ENCODE measurements at places on chromosomes 1 and 21.
A peak's percentile ranks its signal among the peaks of the same experiment; 100 is the strongest.

DNA sequence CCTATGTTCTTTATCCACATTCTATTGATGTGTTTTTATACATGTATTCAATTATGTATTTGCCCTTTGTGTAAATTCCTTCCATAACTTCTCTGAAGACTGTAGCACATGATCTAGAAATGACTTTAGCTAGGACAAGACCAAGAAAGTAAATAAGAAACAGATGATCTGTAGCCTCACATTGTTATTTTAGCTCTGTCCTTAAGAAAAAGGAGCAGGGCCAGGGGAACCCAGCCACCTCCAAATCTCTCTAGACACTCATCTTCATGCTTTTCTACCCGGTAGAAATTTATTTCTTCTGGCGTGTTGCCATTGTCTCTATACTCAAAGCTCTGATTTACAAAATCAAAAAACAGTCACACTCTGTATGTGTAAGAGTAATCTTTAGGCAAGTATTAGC lies 27.1 kb downstream of the CDC7 start:
- DNase-seq: no peak

GRCh38 chr1:66478116-66478515 lies 55.8 kb upstream of the SGIP1 start:
- DNase-seq: no peak

- peak; percentile 86 for DNase-seq
These were observed 34.4 kb downstream of the COL18A1 start for GRCh38 chr21:45439161-45439872.

- DNase-seq: peak; percentile 99
These were observed 14.8 kb upstream of the BTG2 start for GRCh38 chr1:203290261-203291089.

GRCh38 chr1:147722124-147722523 lies 38.3 kb downstream of the GJA5 start:
- no peak for DNase-seq

DNA sequence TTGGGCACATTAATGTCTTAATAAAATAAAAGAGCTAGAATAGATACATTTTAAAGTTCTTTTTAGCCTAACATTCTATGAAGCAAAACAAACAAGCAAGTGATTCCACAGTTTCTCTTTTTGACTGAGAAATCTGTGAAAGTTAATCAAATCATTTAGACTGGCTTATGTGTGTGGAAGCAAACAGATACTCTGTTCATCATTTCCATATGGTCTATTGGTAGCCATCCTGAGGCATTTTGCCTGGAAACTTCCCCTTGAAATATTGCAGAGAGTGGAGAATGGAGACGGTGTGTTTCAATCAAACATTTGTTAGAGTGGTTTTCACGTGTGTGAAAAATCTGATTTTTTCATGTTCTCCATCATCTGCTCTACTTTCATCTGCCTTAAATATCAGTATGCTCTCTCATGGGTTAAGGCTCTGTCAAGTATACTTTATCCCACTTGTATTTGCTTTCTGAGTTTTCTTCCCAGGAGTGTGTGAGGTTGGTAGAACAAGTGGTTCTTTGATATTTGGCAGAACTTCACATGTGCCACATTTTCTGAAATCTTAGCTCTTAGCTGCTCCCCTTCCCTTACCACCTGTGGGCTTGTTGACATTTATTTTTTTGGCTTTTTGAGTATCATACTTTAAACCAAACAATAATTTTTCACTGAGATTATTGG lies 139.1 kb upstream of the PTGFR start:
- no peak for DNase-seq

DNA sequence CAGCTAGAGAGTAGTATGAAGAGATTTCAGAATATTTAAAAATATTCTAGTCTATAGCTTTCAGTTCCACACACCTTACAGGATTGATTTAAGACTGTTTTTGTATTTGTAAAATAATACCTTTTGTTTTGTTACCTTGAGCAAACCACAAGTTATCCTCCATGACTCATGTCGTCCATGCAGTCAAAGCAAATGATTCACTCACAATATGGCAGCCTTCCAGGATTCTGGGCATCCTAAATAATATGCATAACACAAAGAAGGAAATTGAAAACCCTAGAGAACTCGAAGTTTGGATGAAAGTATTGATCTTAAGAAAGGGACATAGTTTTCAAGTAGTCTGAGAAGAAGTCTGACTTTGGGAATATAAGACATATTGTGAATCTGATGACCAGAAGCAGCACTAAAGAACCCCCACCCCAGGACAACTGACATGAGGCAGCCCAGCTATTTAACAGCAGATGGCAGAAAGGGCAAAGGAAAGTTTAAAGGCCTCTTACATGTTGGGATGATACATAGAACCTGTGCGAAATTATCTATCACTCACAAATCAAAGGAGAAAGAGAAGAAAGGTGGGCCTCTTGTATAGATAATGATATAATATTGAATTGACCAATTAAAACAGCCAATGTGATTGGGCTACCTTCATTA lies 857.9 kb downstream of the BRINP3 start:
- DNase-seq: no peak

- DNase-seq: no peak
These were observed 189.7 kb downstream of the KCNH1 start for GRCh38 chr1:210944252-210944651.

DNA sequence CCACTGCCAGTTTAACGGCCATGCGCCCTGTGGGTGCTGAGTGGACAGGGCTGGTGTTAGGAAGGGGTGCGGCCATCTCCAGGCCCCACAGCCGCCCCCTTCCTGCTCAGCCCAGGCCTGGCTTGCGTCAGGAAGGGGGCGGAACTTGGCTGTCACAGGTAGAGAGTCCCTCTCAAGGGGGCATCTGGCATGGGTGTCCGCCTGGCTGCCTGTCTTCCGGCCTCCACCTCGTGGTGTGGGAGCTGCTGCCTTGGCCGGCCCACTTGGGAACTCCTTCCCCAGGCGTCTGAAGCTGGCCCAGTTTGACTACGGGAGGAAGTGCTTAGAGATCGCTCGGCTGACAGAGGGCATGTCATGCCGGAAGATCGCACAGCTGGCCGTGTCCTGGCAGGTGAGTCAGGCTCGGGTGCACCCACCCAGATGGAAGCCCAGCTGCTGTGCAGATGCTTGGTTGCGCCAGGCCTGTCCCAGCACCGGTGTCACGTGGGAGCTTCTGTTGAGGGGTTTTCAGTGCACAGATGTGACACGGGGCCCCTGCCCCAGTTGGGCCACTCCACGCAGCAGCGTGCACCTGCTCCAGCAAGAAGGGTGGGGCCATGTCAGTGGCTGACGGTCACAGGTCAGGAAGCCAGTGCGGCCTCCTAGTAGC lies 9.1 kb upstream of the ATAD3B start:
- DNase-seq: no peak

DNA sequence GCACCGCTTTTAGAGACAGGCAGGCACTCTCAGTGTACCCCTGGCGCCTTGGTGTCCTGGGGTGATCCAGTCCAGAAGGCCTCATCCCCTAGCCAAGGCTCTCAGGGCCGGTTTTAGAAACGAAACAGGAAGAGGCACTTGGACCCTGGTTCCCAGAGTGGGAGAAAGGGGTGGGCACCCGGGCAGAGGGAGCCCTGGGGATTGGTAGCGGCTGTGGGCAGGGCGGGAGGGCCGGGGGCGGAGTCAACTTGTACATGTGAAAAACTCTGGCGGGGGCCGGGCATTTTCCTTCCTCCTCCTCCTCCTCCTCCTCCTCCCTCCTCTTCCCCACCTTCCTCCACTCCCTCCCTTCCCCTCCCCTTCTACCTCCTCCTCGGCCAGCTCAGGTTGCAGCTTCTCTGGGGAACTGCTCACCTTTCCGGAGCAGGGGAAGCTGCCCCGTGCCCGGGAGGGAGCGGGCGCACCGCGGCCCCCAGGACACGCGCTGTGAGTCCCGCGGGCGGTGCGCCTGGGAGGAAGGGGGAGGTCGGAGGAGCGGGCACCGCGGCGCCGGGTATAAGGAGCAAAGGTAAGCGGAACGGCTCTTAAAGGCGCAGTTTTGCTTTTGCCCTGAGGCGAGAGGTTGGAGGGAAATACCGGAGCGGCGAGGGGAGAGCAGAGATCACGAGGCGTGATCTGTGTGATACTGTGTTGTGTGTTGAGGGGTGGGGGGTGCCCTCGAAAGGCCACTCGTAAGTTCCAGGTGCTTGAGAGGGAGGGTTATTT lies at the start of gene CDK18:
Gene CDK18, plus strand, starts transcription at position 359 of the 765 bp plus-strand sequence. CDS start 18,499 bp downstream, outside the sequence.
- DNase-seq: peak; percentile 50

GRCh38 chr1:42014823-42015222 lies 96.1 kb upstream of the HIVEP3 start:
- DNase-seq: no peak

- DNase-seq: no peak
These were observed 415.6 kb downstream of the SMYD3 start for GRCh38 chr1:246091477-246091876.

DNA sequence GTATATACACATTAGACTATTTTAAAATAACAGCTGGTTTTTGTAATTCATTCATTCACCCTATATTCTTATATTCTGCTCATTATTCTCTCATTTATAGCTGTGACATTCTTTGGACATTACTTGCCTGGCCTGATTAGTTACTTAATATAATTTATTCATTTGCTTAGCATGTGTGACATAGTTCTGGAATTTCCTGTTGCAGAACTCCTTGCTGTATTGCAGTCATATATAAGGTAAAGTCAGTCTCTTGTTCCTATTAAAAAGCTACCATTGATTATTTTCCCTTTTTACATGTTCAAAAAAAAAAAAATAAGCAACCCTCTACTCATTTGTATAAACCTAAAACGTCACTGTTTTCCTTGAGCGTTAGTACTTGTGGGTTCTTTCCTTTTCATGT lies 23.9 kb downstream of the GNAT2 start:
- DNase-seq: no peak

DNA sequence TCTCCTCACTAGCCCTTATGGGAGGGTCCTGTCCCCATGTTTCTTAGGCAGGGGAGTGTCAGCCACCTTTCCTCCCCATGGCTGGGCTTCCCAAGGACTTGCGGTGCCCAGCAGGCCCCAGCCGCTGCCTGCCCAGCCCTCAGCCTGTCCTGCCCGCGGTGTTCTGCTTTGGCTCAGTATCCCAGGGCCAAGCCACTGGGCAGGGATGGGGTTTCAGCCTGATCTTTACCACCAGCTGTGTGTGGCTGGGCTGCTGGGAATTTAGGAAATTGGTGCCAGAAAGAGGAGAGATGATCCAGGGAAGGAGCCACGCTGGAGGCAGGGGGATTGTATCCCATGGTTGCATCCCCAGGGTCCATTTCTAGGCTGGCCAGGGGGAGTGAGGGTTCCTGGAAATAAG lies 6.9 kb upstream of the IGFN1 start:
- DNase-seq: no peak

DNA sequence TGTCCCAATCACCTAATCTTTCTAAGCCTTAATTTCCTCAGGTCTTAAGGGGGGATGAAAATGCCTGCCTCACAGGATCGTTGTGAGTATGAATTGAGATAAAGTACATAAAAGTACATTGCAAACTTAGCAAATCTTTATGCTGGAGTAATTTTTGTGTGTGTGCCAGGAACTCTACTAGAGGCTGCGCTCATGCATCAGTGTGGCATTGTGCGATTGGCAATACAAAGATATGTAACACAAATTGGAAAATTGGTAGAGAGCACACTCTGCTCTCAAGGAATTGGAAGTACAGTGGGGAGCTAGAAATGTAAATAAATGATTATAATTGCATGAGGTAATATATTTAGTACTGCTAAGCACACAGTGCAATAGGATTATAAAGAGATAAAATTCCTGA lies 398.3 kb downstream of the DUSP10 start:
- DNase-seq: no peak

DNA sequence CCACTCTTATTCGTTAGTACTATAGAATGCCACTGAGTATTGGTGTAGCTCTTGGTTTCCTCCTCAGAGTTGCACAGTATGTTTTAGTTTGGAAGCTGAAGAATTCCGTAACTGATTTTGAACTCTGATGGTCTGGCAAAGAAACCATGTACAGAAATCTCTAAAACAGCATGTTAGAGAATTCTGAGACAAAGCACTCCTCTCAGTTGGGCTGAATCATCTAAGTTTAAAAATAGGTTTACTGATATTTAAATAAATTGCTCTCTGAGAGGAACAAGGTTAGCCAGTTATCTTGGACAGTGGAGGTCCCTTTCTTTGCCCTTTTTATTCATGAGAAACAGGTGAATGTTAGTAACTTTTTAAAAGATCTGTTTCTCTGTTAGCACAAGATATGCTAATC lies 43.8 kb downstream of the NCF2 start:
- no peak for DNase-seq

DNA sequence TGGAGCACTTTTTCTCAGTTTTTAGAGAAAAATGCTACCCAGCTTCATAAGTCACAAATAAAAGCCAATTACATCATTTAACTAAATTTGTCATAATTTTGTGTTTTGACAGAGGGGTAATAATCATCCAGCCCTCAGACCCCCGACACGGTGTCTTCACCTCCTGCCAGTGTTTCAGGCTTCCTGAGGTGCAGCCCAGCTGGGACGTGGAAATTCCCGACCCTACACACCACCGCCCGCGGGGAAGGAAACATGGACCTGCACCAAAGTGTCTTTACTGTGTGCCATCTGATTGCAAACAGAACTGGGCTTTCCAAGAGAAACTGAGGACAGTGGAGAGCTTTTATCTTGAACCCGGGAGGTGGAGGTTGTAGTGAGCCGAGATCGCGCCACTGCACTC lies 7.7 kb upstream of the INAVA start:
- no peak for DNase-seq

- no peak for DNase-seq
These were observed 52.4 kb upstream of the C1orf115 start for GRCh38 chr1:220637759-220638158.

- no peak for DNase-seq
These were observed 153.8 kb downstream of the ADGRL2 start for GRCh38 chr1:81954534-81955020.

DNA sequence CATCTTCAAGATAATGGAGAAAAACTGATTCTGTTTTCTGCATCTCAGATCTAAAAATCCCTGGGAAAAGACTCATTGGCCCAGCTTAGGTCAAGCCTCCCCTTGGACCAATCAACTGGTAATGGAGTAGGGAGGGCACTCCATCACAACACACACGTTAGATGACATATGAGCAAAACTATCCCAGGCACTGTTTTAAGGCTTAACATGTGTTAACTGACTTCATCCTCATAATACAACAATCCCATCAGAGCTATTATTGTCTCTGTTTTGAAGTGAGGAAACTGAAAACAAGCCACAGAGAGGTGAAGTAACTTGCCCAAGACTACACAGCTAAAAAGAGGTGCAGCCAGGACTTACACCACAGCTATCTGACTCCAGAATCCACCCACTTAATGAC lies 14.7 kb upstream of the CITED4 start:
- DNase-seq: no peak

- DNase-seq: no peak
These were observed at the start of gene FCRLA for GRCh38 chr1:161706482-161707347. Gene FCRLA (plus strand): TSS chr1:161707229. CDS start chr1:161707265, 36 bp downstream.

DNA sequence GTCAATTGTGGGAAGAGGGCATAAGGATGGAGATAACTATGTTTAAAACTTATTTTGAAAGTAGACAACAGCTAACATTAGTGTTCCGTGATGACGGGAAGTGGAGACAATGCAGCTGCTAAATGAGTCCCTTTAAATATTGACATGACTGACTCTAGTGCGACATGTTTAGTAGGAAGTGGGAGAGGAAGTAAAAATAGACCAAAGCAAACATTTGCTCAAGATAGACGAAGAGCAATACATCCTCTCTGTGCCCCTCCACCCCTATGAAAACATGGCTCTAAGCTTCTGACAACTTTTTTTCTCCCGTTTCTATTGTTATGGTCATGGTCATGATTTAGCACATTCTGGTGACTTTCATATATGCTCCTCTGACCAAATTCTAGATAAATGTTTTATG lies 60.0 kb upstream of the HMCN1 start:
- DNase-seq: no peak

GRCh38 chr1:33630686-33631085 lies 158.2 kb downstream of the ZSCAN20 start:
- DNase-seq: no peak
